ENCODE measurements at places on chromosomes 2 and 18. TPM values are rescaled to one million over a fixed set of nuclear protein-coding genes. Genes with fewer than 3 reads are reported as not detected.
A peak's percentile ranks its signal among the peaks of the same experiment; 100 is the strongest.

DNA sequence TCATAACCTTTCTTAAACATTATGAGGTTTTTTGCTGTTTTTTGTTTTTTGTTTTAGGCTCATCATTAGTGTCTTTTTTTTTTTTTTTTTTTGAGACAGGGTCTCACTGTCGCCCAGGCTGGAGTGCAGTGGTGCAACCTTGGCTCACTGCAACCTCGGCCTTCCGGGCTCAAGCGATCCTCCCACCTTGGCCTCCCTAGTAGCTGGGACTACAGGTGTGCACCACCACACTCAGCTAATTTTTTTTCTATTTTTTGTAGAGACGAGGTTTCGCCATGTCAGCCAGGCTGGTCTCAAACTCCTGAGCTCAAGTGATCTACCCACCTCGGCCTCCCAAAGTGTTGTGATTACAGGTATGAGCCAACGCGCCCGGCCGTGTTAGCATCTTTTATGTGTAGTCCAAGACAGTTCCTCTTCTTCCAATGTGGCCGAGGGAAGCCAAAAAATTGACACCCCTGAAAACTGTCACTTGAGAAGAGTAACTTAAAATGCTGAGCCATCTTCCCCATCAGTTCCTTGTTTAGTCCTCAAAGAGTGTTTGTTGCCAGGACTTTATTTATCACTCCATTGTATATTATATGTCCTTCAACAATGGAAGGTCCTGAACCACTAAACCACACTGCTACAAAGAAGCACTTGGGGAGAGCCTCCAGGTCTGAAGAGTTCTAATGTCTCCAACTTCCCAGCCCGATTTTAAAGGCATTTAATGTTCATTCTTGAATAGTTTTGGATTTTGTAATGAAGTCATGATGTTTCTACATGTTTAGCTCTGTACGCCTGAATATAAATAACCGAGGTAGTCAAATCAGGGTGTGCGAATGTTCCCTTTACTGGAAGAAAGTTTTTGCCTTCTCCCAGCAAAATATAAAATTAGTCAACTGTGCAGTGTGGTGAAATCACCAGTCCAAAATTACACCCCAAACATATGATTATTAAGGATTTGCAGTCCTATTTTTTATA is 26.4 kb downstream of the ZNF516 start:
- DNase-seq: no peak

- DNase-seq: no peak
These were observed 10.5 kb downstream of the CTDP1 start for GRCh38 chr18:79690071-79690470.

Gene PLCD4
- total RNA-seq: 0.15 TPM

- DNase-seq: no peak
These were observed 25.4 kb upstream of the ST3GAL5 start for GRCh38 chr2:85913884-85914881.

Gene AFF3
- 13.0 TPM for total RNA-seq

DNA sequence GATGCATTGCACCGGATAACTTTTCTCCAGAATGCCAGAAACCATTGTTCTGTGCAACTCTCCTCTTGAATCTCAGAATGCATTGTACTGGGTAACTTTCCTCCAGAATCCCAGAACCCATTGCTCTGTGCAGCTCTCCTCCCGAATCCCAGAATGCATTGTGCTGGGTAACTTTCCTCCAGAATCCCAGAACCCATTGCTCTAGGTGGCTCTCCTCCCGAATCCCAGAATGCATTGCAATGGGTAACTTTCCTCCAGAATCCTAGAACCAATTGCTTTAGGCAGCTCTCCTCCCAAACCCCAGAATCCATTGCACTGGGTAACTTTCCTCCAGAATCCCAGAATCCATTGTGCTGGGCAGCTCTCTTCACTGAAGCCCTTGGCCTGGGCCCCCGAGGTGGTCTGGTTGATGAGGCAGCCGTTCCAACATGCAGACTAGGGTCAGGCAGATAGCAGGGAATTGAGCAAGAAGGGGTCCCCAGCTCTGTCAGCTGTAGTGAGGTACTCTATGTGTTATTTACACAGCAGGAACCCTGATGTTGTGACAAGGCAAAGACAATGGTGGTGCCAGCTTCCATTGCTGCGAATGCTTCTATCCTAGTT is 9.4 kb downstream of the FOSL2 start:
- no peak for DNase-seq

GRCh38 chr2:134261398-134262131 is 7.7 kb downstream of the MGAT5 start:
- DNase-seq: no peak

- no peak for DNase-seq
These were observed 35.4 kb downstream of the NPC1 start for GRCh38 chr18:23550898-23551297.

DNA sequence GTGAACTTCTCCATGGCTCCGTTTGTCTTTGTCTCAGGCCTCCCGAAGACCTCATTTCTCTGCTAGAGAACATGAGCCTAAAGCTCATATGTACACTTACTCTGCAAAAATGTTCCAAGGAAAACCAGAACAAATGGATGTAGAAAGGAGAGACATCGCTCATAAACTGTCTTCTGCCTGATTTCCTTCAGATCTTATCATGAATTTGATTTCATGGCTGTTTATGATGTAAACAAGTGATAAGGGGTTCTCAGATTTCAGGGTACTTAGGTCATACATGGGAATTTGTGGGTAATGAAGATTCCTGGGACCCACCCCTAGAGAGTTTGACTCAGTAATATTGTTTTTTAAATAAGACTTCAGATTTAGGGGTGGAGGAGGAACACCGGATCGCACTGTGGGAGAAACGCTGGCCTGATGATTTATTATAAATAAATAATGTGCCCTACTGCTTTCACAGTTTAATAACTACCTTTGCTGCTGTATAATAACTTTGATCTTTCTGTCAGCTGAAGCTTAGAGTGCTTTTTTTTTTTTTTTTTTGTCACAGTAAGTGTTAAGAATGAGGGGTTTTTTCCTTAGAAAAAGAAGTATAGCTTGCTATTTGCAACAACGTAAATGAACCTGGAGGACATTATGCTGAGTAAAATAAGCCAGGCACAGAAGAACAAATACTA is 14.9 kb downstream of the AOX1 start:
- DNase-seq: no peak

GRCh38 chr18:10783941-10784340 is 258.1 kb downstream of the NAPG start:
- no peak for DNase-seq

- DNase-seq: no peak
These were observed 108.1 kb downstream of the AOX1 start for GRCh38 chr2:200693836-200694470.

- DNase-seq: no peak
These were observed 151.3 kb downstream of the BCL2 start for GRCh38 chr18:63168287-63168686.

GRCh38 chr2:232085826-232086425 is 124.4 kb downstream of the DIS3L2 start:
- no peak for DNase-seq

Gene KCNS3
- not detected for total RNA-seq

DNA sequence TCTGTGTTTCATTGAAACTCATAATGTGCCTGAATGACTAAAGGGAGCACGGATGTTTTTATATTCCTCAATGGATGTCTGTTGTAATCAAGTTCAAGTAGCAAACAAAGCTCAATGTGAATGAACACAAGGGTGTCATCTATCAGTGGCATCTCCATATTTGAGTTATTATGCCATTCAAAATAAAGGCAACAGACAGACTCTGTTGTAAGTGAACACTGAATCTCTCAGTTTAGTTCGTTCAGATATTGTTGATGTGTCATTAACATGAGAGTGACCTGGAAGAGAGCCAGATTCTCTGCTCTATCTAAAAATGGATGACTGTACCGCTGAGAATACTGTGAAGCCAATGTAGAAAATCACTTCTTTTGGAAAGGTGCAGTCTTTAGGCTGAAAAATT is 118.7 kb downstream of the NUP35 start:
- no peak for DNase-seq

- DNase-seq: no peak
These were observed 76.5 kb downstream of the SOCS6 start for GRCh38 chr18:70365361-70365760.

- DNase-seq: no peak
These were observed 79.4 kb upstream of the SMAD7 start for GRCh38 chr18:49030138-49030537.

Gene IL1RN
- 0.48 TPM for total RNA-seq

DNA sequence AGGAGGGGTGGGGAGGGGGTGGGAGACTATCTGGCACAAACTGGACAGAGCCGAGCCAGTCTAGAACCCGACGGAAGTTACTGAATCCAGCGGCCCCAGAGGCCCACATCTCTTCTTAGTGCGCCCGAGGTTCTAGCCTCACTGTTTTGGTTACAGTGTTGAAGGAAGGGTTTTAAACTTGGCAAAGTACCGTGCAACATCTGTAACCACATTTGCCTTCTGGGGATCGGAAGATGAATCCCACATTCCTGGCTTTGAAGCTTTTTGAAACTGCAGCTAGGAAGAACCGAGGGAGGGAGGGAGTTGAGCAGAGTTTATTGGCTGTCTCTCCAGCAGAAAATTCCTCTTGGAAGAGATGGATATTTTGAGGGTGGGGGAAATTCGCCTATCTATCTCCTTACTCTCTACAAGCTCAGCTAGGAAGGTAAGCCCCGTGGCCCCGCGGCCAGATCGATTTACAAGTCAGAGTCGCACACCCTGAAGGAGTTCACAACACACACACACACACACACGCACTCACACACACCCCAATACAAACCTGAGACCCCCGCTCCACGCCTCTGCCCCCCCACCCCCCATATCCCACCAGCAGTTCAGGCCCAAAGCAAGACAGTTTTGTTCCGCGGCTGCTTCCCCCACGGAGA is 1.0 kb downstream of the ACVR1 start:
- peak; percentile 27 for DNase-seq

DNA sequence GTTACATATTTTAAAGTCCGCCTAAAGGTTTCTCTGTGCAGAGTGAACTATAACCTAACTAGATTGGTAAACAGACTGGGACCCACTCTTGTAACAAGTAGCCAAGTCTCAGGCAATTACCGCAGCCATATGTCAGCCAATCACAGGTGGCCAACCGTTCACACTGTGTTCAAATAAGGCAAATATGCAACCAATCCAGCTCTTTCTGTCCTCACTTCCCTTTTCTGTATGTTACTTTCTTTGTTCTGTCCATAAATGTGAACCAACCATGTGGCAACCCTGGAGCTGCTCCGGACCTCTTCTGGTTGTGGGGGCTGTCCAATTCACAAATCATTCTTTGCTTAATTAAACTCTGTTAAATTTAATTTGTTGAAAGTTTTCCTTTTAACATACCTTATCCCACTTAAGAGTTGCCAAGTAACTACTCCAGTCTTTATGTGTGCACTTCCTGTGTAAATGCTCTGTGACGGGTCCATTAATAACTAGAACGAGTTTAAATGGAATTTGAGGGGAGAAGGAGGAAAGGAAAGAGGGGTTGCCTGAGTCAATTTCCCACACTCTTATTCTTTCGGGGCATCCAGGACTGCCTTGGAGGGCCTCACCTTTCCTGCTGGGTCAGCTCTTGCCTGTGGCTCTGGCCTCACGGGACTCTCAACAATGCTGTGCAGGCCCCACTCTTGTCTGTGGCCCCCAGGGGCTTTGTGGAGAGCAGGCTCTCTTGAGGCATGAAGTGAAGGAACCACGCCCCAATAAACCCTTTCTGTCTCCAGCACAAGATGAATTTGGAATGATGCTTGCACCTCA is 6.6 kb upstream of the RPL37A start:
- no peak for DNase-seq

Gene SLC9A4
- 0.07 TPM for total RNA-seq

DNA sequence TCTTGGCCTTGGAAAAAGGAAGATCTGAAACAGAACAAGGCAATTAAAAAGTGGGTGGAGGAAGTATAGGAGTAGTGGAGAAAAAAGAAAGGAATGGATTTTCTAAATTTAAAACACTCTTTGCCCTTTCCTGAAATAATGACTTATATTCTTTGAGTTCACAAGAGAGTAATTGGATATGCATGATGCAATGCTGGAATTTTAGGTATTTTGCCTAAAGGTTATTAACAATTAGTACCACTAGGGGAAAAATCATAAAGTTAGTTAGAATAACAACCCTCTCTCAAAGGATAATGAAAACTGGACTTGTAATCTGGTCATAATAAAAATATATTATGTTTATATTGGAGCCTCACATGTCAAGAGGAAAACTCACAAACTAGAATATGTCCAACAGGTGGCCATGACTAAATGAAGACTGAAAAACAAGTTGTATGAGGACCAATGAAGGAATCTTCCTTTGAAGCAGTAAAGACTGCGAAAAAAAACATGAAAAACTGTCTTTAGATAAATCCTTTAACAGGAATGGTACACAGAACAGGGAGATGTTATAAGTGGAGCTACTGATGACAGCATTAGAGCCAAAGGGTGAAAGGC is 281.8 kb downstream of the NCKAP5 start:
- DNase-seq: no peak

DNA sequence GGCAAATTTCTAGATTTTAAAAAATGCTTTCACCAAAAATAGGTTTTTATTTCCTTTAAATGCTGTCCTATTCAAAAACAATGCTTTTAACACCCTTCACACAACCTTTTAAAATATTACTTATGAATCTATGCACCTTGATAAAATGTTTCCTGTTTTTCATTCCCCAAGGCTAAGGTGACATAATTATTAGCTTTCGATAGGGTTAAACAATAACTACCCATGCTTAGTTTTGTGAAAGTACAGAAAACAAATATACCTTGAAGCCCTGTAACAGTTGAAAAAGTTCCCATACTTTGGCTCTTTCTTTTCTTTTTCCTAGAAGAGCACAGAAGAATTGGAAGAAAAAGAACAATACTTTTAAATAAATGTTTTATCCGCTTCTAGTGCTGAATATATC is 54.9 kb upstream of the ITPRID2 start:
- no peak for DNase-seq

Gene NEU2
- not detected for total RNA-seq

DNA sequence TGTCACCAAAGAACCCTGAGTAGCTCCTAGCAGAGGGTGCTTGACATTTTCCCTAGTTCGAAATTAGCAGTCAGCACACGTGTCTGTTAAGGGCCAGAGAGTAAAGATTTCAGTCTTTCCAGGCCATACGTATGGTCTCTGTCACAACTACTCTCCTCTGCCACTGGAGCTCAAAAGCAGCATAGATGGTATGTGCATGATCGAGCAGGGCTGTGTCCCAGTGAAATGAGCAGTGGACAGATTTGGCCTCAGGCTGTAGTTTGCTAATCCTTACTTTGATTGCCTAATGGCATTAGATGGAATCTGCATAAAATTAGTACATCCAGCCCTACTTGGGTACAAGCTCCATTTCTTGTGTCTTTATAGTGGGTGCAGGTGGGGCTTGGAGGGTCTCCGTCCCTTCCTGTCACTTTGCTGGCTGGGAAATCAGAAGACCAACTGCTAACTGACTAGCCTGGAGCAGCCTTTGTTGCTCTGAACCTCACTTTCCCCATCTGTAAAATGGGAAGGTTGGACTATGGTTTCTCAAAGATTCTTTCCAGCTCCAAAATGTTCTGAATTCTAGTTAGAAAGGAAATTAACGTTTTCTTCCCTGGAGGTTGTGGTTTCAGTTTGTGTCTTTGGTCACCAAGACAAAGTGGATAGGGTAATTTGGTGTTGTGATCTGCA is 108.5 kb downstream of the GLI2 start:
- no peak for DNase-seq

Gene CD226
- 126 TPM for total RNA-seq
